T47D (cell line): ENCODE measurements at places on chromosomes 6 and 20.

DNA sequence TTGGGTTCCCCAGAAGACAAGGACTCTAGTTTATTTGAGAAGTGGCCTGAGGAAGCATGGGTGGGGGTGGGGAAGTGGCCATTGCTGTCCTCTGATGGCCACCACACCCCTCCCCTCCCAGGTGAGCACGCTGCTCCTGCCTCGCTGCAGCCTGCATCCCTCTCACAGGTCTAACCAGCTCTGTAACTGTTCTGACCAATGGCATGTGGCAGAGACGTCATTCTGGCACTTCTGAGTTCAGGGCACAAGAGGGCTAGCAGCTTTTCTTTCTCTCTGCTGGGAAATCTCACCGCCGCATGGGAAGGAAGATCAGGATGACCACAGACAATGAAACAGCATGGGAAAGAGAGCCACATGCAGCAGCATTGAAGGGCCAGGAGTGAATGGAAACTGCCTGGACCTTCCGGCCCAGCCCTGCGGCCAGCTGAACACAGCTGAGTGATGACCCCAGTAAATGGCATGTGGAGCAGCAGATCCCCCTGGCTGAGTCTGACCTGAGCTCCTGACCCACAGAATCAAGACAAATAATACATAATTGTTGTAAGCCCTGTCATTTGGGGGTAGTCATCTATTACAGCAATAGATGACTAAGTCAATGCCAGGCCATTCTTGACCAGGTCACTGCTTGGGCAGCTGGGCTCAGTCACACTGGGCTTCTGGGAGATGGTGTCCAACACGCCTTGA, 179.8 kb downstream of the LINC00237 start:
- DNase-seq: peak; percentile 68

- DNase-seq: no peak
Measured at GRCh38 chr6:141492521-141493284, 640.0 kb upstream of the GJE1 start.

DNA sequence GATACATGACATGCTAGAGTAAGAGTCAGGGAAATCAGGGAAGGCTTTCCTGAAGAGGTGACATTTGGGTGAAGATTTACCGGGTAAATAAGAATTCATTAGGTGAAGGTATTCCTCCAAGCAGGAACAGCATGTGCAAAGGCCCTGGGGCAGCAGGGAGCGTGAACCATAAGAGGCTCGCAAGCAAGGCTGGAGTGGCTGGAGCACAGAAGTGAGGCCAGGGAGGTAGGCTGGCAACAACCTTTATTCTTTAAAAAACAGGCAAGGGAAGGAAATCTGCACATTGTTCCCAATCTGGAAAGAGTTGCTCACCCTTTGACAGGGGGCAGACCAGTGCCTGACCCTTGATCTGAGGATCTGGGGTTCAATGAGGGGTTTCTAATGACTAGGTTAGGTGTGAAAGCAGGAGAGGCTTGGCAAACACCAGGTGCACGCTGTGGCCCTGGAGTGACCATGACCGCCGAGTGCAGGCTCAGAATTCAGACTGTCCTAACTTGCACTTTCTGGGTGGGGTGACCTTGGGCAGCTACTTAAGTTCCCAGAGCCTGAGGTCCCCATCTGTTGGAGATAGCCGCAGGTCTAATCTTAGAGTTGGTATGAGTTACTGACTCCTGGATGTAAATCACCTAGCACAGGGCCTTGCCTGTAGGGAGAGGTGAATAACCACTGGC, 1.9 kb downstream of the KIAA1755 start:
- DNase-seq: no peak

GRCh38 chr20:48096957-48097890, 311.9 kb upstream of the SULF2 start:
- no peak for DNase-seq

DNA sequence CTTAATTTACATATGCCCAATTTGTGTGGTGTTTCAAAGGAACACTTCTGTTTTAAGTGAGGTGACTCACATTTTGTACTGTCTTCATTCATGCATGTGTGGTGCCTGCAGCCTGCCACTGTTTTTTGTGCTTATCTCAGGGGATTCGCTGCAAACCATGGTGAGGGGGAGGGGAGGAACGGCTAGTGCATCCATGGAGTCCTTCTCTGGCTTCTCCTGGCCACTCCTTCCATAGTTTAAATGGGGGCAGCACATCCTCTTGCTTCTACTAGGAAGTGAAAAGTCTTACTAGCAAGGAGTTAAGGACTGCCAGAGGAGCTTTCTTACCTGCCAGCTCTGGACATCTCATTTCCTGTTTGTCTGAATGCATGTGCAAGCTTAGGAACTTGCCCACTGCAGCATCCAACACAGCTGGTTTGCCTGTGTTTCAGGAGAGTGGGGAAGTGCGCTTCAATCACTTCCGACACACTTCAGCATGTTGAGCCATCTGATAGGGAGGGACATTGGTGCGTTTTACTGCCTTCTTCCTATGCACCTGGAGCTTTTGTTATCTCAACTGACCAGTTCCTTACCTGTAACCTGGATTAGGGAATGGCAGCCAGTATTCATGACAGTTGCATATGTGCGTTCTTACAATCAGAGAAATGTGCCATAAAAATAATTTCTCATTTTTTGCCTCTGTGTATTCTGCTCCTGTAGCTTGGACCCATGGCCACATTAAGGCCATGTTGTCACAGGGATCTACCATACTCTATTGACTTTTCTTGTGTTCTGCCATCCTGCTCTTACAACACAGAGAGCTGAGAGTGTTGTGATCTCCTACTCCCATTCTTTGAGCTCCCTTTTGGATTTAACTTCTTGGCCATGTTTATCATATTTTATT, 211.3 kb downstream of the ARID1B start:
- no peak for DNase-seq

GRCh38 chr6:195861-196360, 96.4 kb upstream of the DUSP22 start:
- DNase-seq: no peak

DNA sequence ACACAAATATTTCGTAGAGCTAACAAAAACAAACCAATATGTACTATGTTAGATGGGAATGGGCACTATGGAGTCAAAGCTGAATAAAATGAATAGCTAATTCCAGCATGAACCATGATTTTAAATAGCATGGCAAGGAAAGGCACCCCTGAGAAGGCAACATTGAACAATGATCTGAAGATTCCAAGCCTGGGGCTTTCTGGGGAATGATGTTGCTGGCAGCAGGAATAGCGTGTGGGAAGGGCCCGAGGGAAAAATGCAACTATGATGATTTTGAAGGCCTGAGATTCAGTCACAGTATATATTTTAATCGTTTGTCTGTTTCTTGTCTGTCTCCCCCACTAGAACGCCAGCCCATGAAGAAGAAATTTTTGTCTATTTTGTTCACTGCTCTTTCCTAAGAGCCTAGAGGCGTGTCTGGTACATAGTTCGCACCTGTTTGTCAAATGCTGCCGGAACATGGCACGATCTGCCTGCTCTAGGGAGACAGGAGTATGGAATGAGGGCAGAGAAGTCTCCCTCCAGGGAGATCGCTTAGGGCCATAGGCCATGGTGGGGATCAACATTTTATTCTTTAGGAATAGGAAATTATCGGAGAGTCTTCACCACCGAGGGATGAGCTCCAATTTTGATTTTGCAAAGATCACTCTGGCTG, 84.8 kb upstream of the EYA2 start:
- DNase-seq: no peak

DNA sequence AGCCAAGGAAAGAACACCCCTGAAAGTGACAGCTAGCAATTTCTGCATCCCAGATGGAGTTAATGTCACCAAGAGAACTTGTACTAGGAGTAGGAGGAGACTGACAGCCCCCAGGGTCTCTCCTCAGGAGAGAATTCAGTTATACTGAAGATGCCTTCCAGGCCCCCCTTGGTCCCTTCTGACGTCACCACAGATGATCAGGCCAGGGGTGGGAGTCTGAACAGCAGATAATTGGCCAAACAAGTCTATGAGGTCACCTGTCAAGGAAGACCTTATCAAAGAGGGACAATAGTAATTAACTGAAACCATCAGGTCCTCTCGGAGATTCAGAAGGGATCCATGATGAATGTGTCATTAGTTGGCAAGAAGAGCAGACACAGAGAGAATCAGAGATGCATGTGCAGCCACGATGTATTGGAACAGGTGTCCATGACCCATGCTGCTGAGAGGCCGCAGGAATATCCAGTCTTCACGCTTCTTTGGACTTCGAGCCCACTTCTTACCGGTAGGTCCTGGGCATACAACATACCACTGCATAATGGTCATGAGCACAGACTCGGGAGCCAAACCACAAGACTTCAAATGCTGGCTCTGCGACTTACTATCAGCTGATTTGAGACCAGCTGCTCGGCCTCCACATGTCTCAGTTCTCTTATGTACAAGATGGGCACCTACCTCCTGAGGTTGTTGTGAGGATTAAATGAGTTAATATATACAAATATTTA, 10.2 kb downstream of the TRIM10 start:
- no peak for DNase-seq

DNA sequence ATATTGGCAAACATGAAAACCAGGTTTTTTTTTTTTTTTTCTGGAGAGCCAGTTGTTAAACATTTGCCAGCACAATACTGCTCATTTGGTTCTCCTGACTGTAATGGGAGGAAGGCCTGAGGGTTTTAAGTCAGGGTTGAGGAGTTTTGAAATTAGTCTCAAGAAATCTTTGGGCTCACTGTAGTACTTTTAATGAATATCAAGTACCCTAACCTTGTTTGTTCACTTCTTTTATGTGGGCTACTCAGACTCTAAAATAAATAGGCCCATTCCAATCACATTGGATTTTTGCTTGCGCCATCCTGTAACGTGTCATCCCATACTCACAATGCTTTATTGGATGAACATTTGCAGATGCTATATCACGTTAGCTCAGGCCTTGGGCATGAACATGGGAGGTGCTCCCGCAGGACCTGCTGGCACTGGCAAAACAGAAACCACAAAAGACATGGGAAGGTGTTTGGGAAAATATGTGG, 146.9 kb downstream of the DNAH8 start:
- no peak for DNase-seq

DNA sequence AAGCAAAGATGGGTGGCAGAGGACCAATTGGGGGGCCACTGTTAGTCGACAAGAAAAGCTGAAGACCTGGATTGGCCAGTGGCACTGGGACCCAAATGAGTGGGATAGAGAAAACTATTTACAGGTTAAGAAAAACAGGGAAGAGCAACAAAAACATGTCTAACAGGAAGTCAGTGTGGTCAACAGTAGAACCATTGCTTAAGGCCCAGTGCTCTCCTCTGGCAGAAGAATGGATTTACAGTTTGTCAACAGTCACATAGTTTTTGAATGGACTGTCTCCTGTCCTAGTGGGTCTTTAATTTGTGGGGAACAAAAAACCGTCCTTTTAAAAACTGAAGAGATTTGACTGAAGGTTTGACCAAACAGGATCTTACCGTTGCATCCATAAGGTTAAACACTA, 12.1 kb upstream of the WTAP start:
- DNase-seq: no peak

DNA sequence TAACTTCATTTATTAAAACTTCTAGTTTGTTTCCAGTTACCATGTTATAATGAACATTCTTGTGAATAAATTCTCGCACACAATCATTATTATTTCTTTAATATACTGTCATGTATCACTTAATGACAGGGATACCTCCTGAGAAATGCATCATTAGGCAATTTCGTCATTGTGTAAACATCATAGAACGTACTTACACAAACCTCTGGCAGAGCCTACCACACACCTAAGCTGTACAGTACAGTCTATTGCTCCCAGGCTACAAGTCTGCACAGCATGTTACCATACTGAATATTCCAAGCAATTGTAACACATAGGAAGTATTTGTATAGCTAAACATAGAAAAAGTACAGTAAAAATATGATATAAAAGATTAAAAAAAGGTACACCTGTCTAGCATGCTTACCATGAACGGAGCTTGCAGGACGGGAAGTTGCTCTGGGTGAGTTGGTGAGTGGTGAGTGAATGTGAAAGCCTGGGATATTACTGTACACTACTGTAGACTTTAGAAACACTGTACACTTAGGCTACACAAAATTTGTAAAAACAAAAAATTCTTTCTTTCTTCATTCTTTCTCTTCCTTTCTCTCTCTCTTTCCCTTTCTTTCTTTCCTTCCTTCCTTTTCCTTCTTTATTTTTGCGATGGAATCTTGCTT, 268.2 kb upstream of the SOX4 start:
- DNase-seq: no peak

GRCh38 chr6:116461932-116462885, 1.0 kb downstream of the CALHM6 start:
- DNase-seq: no peak

DNA sequence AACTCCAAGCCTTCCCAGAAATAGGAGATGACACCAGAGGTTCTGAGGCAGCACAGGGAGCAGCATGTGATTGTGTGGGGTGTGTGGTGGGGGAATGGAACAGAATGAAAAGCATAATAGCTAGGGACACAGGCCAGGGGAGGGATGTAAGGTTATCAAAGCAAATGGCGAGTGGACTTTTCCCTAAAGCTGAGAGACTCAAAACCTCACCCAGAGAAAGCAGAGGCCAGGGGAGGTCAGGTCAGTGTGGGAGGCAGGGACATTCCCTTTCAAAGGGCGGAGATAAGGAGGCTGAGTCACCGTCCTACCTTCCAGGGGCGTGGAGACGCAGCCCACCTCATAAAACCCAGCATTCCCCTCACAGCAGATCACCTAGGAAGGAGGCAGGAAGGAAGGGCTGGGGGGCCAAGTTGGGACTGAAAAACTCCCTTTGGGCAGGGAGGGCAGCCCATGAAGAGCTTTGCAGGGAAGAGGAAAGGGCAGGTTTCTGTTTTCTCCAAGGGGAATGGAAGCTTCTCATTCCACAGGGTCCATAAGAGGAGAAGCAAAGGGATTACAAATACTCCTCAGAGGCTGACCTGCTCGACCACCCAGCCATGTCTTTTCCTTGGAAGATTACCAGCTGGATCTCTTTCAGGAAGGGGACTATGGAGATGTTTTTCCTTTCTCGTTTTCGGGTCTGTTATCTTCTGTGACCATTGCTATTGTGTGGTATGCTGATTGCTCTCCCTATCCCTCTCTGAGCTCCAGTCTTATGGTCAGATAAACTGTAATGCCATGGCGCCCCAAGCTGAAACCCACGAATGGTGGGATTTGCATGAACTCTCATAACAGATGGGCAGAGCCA, 9.6 kb upstream of the LY6G5C start:
- DNase-seq: no peak

GRCh38 chr20:20052074-20052970, at the start of the genes CFAP61 and CRNKL1:
Gene CFAP61 (plus strand): TSS chr20:20052532. CDS start chr20:20056654, 4,122 bp downstream.
Gene CRNKL1 (minus strand): TSS chr20:20052466. CDS start chr20:20052342, 124 bp downstream.
- DNase-seq: peak; percentile 77

DNA sequence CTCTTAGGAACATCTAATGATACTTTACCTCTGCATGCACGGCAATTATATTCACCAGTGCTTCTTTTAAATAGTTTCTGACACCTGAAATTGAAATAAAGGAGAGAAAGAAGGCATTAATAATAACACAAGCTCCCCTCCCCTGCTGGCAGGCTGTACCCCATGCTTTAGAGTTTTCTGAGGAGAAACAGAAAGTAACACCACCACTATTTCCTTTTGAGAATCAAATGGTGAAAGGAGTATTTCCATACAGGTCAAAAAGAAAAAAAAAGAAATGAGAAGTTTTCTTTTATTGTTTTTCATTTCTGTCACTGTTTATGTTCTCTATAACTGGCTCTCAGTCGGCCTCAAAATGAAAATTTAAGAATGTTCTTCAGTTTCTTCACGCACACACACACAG, 108.1 kb downstream of the IRF4 start:
- DNase-seq: no peak

- no peak for DNase-seq
Measured at GRCh38 chr6:12364621-12365020, 74.5 kb downstream of the EDN1 start.

GRCh38 chr6:132414761-132415160, 13.5 kb upstream of the MOXD1 start:
- DNase-seq: no peak
